GM12891 (cell line): ENCODE measurements at places on chromosomes 16 and 17.
A peak's percentile ranks its signal among the peaks of the same experiment; 100 is the strongest.

- no peak for DNase-seq
Measured at GRCh38 chr16:13833515-13833914, 86.4 kb upstream of the ERCC4 start.

- DNase-seq: peak; percentile 63
Measured at GRCh38 chr16:68704232-68704867, 32.7 kb upstream of the CDH1 start.

DNA sequence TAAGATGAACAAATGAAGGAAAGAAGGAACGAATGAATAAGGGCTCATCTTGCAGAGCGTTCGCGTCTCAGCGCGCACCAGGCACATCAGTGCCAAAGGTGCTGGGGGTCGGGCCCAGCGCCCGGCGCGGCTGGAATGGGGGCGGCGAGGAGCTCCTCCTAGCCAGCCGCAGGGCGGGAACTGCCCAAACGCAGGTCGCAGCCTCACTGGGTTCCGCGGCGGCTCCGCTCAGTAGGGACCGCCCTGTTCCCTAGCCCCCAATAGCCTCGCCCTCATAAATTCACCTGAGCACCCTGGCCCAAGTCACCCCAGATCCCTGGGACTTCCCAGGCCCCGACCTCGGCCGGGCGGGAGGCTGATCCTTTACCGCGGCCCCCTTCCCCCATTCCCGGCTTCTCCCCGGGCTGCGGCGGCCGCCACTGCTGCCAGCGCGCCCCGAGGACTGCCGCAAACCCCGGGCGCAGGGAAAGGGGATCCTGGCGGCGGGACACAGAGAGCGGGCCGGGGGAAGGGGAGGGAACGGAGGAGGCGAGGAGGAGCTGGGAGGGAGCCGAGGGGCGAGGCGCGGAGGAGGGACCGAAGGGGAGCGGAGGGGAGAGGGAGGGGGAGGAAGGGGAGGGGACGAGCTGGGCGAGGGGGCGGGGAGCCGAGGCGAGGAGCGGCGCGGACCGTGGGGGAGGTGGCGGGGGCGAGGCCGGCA lies 377 bp upstream of the CRHR1 start:
- DNase-seq: peak; percentile 32

DNA sequence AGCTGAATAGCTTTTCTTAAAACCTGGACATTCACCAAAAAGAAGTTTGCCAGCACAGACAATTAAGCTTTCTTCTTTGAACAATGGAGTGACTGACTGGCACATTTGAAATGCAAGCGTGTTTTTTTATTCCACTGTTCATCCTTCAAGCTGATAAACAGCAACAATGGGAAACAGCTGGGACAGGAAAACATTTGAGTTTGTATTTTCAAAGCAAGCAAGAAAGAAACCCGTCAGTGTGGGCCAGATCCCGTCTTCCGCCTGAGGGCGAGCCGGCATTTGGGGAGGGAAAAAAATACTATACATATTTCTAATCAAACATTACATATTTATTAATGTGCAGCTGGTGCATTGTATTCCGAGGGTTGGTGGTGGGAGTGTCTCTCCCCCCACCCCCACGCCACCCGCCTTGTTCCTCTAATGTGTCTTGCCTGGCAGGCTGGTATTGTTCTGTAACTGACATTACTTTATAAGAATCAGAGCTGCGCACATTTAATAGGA lies 94.3 kb downstream of the CYLD start:
- no peak for DNase-seq

DNA sequence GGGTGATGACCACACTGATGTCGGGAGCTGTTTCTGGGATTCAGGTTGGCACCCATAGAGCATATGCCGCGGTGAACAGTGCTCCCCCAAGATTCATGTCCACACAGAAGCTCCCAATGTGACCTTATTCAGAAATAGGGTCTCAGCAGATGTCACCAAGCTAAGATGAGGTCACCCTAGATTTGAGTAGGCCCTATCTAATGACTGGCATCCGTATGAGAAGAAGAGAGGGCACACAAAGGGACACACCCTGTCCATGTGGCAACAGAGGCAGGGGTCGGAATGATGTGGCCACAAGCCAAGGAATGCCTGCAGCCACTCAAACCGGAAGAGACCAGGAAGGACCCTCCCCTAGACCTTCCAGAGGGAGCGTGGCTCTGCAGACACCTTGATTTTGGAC lies 35.5 kb downstream of the TBC1D16 start:
- no peak for DNase-seq

GRCh38 chr16:34648-34987 lies 18.8 kb downstream of the POLR3K start:
- DNase-seq: no peak

GRCh38 chr16:21233521-21234150 lies at the start of gene ANKS4B:
Gene ANKS4B, plus strand, starts transcription at chr16:21233699. Its CDS starts 39 bp downstream, at chr16:21233738.
- DNase-seq: no peak

- DNase-seq: no peak
Measured at GRCh38 chr17:42268236-42268635, 8.0 kb downstream of the STAT5B start.

GRCh38 chr17:64788286-64789060 lies 126.4 kb upstream of the SMURF2 start:
- no peak for DNase-seq

- DNase-seq: no peak
Measured at GRCh38 chr16:48497932-48498768, 111.8 kb downstream of the N4BP1 start.

DNA sequence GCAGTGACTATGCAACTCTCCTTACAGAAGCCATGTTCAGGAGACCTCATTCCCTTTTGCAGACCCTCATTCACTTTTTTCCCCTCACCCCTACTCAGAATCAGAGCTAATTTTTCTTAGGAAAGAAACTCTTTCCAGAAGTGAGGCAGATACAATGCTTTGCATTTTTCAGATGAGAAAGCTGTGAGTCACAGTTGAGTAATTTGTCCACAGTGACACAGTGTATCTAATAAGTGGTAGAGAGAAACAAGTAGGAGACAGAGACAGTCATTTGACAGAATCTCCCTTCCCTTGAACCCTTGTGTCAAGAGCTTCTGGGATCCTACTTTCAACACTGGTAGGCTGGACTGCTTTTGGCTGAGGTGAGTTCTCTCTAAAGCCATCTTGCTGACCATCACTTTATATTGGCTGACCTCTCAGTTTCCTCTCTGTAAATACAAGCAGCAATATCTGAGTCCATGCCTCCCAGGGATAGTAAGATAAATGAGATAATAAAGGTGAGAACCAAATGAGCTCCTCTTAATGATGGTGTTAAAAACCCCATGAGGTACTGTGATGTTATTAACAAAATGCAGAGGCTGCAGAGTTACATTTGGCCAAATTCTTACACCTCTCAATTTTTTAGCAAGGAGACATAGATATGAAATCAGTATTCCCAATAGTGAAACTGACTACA lies 130.8 kb downstream of the CA10 start:
- DNase-seq: no peak

GRCh38 chr16:53612003-53612402 lies 91.7 kb downstream of the RPGRIP1L start:
- DNase-seq: no peak

DNA sequence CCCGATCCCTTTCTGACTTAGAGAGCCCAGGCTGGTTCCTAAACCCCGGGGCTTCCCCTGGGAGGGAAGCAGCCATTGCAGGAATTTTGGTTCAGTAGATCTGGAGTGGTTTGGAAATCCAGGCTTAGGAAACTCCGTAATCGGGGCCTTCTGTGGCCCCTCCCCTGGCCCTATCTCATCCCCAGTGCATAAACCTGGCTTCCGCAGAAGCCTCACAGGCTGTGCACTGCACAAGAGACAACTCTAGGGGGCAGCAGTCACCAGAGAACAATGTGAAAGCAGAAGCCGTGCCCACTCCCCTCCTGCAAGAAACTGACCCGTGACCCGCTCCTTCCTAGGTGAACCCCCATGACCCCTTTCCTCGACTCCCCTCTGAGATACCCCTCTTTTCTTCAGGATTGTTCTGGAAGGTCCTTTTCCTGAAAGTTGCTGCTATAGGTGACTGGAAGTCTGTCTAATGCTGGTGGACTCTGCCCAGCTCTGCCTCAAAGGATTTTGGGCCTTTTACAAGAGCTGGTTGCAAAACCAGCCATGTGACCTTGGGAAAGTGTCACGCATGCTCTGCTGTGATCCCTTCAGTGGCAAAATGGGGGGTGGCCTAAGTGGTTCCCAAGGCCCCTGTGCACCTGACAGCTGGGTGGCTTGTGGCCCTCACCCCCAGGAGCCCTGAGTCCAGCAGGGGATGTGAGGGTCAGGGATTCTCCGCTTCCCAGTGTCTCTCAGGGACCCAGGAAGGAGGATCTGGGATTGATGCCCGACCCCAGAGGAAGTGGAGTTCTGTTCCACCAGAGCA lies 14.4 kb downstream of the GUCY2D start:
- no peak for DNase-seq

GRCh38 chr16:87554754-87555427 lies 47.4 kb upstream of the JPH3 start:
- no peak for DNase-seq

DNA sequence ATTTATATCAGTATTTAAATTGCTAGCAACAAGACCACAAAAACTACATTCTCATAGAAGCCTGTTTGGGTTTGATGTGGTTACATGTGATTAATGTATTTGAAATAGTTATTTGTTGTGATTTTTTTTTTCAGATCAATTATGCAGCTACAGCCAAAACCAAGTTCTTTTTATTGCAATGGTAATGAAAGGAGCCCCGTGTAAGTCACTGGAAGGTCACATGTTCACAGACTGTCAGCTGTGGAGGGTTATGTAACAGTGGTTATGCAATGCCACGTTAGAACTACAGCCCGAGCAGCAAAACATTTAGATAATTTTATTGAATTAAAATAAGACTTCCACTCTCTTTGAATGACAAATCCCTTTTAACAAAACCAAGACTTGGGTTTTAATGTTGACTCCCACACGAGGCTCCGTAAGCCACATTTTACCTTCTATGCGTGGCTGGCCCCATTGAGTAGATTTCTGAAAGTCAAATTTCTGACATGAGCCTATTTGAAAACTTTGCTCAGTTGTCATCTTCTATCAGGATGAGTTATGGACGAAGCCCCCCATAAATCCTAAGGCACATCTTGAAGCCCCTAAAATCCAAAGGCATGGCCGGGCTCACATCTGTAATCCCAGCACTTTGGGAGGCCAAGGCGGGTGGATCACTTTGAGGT lies 41.8 kb upstream of the SEC14L1 start:
- DNase-seq: no peak

GRCh38 chr16:57734308-57734924 lies 1.2 kb upstream of the KATNB1 start:
- DNase-seq: no peak

DNA sequence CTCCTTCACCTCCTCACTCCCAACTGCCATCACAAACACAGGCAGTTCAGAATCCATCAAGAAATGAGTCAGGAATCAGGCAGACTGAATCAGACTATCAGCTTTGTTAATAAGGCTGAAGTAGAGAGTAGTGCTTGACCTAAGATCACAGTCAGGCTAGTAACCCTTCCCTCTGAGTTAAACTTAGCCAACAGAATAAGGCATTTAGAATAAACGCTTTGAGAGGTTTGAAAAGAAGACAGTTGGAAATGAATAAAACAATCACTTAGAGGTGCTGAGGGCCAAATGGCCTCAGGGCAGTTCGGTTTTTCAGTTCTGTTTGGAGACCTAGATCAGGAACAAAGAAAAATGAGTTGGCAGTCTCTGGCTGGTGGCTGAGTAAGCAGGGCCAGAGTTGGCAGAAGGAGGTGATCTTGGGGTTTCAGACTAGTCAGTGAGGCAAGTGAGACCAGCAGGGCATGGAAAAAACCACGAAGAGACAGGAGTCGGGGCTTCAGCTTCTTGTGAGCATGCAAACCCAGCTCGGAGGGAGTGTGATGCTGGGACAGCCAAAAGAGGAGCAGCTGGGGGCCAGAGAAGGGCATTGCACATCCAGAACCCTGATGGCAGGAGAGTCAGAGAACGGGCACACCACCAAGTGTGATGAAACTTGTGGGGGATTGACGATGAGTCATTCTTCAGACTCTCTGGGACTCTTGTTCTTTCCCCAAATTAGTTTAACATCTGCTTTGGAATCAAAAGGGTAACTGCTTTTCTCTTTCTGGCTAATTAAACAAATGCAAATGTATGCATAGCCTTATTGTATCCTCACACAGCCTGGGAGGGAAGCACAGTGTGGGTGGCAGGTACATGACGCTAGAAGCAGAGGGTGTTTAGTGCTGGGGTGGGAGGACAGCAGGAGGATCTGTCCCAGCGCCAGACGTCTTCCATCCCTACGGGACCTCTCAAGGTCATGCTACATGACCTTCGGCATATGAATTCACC lies 54.8 kb downstream of the SPECC1 start:
- DNase-seq: no peak

- no peak for DNase-seq
Measured at GRCh38 chr16:28288114-28288513, 4.2 kb upstream of the SBK1 start.

DNA sequence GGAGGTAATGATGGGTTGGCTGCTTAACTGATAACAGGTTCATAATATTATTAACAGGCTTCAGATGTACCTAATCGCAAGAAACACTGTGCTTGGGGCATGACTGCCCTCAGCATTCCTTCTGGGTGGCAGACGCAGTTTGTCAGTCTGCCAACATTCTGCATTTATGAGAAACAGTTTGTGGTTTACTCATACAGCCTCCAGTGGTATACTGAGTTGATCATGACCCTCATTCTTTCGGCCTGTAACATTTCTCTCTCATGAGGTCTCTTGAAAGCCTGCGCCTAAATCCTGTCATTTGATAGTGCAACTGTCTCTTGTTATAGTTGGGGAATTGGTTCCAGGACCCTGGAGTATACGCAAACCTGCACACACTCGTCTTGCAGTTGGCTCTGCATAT lies 4.9 kb upstream of the RUSF1 start:
- no peak for DNase-seq

GRCh38 chr17:63946440-63947363 lies 14.6 kb upstream of the CD79B start:
- peak; percentile 95 for DNase-seq

DNA sequence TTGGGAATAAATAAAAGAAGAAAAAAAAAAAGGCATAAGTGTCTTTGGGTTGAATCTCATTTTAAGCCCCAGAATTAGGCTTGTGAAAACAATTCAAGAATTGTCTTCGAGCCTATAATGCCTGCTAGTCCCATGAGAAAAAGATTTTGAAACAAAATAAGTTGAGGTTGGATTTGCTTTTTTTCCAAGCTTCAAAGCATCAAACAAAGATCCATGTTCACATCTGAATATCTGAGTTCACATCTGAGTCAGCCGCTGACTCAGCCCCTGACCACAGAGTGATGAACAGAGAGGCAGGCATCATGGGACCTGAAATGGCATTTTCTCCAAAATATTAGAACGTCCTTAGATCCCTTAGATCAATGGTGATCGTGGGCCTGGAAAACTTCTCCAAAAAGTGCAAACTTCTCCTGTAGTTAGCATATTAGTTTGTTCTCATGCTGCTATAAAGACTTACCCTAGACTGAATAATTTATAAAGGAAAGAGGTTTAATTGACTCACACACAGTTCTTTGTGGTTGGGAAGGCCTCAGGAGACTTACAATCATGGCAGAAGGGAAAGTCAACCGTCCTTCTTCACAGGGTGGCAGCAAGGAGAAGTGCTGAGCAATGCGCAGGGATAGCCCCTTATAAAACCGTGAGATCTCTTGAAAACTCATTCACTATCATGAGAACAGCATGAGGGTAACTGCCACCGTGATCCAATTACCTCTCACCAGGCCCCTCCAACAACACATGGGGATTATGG lies 294.6 kb upstream of the HSBP1 start:
- no peak for DNase-seq

GRCh38 chr17:59680314-59680713 lies 26.9 kb downstream of the PTRH2 start:
- no peak for DNase-seq

GRCh38 chr16:87982581-87983041 lies 31.4 kb downstream of the BANP start:
- DNase-seq: no peak
